ENCODE measurements at places on chromosomes 2 and 18.

- no peak for DNase-seq
These were observed 60.6 kb downstream of the SERTAD2 start for GRCh38 chr2:64593035-64593655.

GRCh38 chr2:109721626-109722025 lies 72.5 kb upstream of the RGPD5 start:
- no peak for DNase-seq

GRCh38 chr2:81467096-81467495 lies 1162.5 kb upstream of the LRRTM1 start:
- DNase-seq: no peak

DNA sequence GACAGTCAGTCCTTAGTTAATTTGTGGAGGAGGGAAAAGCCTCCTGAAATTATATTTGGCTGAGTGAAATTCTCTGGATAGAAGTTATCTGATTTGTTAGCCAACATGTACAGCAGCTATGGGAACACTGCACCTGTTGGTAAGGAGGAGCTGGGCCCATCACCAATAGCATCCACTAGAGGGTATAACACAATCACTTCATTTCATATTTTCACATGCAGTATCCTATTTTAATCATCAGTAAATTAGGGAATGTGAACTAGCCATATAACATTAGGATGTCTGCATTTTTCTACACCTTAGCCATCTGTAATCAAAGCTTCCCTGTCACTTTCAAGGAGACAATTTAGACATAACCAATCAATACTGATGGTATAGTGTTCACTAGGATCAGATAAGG lies 818.4 kb upstream of the CDH2 start:
- no peak for DNase-seq

- no peak for DNase-seq
These were observed 227.5 kb upstream of the SMAD2 start for GRCh38 chr18:48157956-48158355.
